ENCODE measurements at places on chromosomes 3 and 15.

DNA sequence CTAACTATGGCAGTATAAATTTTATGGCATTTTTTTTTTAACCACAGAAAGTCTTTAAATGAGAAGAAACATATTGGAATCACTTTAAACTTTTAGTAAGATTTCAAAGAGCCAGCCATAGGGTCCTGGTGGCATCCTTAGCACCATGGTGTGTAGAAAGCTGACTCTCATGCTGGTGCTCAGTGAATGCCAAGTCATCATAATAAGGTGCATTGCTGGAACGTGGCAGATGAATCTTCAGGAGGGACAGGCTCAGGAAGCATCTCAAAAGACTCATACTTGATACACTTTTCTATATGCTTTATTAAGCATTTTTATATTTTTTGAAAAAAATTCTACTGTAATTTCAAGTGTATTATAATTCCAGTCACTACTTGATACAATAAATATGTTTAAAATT is 274.2 kb downstream of the ZIC4 start:
- no peak for DNase-seq

GRCh38 chr15:26967719-26968269 is 3.2 kb upstream of the GABRG3 start:
- peak; percentile 62 for DNase-seq

GRCh38 chr3:7630351-7630911 is 769.5 kb downstream of the GRM7 start:
- no peak for DNase-seq

GRCh38 chr3:150227839-150228238 is 180.3 kb upstream of the TSC22D2 start:
- peak; percentile 81 for DNase-seq

- no peak for DNase-seq
Observed at GRCh38 chr15:69574506-69574905, 121.9 kb downstream of the RPLP1 start.

DNA sequence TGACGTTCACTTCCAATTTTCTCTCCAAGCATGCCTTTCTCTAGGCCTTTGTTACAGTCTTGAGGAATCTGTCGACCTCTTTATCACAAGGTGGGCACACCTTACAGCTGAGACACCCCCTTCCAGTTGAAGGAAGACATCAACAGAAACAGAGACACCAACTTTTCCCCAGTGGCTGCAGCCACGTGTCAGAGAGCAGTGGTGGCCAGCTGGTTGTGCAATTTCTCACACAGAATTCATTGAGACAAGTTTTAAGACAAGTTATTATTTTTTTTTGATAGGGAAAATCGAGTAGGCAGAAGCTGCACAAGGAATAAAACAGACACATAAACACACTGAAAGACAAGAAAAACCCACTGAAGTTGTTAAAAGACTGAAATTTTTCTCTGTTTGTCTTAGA is 436.7 kb upstream of the MDFIC2 start:
- DNase-seq: no peak

GRCh38 chr3:55060896-55061719 is 133.2 kb upstream of the LRTM1 start:
- peak; percentile 17 for DNase-seq

DNA sequence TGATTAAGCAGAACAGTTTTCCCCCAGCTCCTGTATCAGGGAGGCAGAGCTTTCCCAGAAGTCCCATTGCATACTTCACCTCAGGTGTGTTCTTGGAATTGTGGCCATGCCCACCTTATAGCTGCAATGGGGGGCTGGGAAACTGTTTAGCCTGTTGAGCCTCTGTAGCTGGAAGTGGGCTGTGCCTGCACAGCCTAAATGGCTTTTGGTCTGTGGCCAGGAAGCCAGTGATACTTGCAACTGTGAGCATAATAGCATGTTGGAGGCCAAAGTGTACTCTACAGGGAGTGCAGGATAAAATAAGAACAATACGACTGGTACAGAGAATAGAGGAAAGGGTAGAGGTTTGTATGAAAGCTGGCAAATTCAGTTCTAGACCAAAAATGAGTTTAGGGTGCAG is 248.5 kb downstream of the PTPRG start:
- DNase-seq: no peak

DNA sequence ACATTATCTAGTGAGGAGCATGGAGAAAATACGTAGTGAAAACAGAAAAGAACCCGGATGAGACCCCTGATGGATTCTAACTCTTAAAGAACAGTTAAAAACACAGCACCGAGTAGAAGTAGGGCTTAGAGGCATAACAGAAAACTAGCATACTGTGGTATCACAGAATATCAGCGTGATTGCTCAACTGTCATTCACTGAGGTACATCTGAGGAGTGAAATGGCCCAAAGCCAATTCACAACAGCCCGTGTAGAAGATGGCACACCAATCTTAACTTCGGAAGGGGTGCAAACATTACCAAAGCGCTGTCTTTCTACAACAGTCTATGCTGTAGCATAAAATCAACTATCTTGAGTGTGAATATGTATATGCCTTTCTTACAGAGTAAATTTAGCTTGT is 1.8 kb downstream of the CLASP2 start:
- no peak for DNase-seq

GRCh38 chr15:33440900-33441299 is 130.1 kb downstream of the RYR3 start:
- no peak for DNase-seq

- DNase-seq: no peak
Observed at GRCh38 chr3:128198313-128198712, 45.0 kb downstream of the EEFSEC start.

GRCh38 chr15:45087513-45087912 is 26.5 kb downstream of the DUOX2 start:
- DNase-seq: no peak

GRCh38 chr15:66246937-66247336 is 6.6 kb downstream of the MEGF11 start:
- no peak for DNase-seq

DNA sequence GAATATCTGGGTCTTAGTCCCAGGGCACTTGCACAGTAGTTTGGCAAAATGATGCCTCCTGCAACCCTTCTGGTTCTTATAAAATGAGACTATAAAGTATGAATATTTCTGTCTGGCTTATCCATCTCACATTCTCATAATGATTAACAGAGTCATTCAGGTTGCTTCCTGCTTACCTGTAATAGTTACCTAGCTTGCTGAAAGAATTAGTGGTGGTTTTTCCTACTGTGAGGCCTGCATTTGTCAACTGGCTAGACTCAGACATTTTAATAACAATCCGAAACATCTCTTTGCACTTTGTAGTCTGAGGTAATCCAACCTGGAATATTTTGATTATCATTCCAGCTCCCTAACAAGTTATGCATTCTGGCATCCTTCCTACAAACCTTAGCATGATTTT is 75.6 kb upstream of the POU1F1 start:
- DNase-seq: no peak

GRCh38 chr3:160170409-160171370 is 54.5 kb upstream of the C3orf80 start:
- DNase-seq: no peak

DNA sequence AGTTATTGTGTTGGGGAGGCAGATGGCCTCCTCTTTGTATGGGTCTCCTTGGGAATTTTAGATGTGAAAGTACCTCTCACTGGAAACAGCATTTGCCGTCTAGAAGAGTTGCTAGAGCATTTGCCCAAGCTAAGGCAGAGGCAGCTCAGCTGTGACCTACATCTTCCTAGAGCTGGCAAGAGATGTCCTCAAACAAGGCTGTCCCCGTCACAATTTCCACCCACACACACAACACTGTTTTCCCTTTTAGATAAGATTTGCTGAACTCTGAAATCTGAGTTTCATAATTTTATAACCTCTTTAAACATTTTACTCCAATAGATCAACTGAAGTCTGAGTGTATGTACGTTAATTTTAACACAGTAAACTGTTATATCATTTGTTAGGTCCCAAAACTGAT is 352.6 kb downstream of the EPHB1 start:
- DNase-seq: no peak

DNA sequence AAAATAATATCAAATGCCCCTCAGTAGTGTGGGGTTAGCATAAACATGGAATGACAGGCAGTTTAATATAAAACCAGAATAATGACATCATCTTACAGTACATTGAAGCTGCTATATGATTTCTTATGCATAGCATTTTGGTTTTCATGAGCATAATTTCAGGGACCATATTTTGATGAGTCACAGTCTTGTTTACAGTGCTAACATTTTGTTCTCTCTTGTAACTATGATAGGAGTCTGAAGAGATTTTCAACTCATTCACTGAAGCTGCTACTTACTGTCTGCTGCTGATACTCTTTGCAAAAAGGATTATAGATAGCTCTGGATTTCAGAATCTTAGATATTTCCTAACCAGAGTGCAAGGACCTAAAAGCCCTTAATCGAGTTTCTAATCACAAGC is 92.6 kb upstream of the CCDC54 start:
- no peak for DNase-seq

GRCh38 chr3:185340751-185341150 is 22.2 kb upstream of the MAP3K13 start:
- DNase-seq: no peak

GRCh38 chr15:45110256-45110820 is 3.6 kb downstream of the DUOX2 start:
- DNase-seq: no peak

DNA sequence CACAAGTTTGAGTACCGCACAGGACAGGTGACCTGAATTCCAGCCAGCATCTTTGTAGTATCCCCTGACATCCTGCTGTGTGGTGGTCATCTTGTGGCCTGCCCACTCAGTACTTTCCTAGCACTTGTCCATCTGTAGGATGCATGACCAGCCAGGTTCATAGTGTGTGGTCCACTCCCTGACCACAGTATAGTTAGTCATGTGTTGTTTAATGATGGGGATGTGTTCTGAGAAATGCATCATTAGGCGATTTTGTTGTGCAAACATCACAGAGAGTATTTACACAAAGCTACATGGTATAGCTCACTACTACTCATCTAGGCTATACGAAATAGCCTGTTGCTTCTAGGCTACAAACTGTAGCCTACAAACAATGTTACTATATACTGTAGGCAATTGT is 16.9 kb upstream of the RBPMS2 start:
- DNase-seq: no peak

DNA sequence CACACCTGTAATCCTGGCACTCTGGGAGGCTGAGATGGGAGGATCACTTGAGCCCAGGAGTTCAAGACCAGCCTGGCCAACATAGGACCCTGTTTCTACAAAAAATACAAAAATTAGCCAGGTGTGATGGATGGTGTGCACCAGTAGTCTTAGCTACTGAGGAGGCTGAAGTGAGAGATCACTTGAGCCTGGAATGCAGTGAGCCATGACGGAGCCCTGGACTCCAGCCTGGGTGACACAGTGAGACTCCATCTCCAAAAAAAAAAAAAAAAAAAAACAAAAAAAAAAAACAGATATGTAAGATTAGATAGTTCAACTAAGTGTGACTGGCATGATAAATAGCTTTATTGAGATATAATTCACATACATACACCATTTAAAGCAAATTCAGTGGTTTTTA is 9.7 kb downstream of the RBSN start:
- no peak for DNase-seq

DNA sequence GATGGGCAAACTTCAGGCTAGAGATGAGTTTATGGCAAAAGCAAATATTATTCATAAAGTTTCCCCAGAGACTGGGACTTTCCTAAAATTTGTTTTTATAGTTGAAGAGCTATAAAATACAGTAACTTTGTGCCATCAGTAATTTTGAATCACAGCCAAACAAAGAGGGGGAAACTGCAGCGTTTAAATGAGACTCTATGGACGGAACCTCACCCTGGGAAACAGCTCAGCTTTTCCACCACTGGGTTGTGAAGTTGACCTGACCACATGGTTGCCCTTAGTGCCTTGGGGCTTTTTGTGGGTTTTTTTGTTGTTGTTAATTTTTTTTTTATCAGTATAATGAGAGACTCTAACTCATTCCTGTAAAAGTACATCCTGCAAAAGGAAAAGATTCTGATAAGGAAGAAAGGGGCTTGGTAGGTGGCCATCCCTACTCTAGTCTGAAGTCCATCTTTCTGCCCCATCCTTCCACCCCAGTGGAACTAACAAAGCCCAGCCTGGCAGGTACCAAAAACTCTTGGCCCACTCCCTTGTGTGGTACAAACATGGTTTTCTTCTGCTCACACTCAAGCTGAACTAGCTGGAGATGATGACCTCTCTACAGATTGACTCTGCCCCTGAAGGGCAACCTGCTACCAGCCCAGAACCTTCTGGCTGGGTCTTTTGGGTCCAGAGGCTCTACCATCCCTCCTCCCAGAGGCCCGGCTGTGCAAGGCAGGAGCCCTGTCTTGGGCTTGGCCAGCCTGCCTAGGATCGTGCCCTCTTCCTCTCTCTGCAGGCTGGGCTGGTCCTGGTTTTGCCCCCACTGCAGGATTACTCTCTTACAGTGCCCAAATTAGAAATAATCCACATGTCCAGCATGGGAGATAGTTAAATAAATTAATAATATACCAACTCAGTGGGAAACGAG is 41.2 kb downstream of the RLBP1 start:
- DNase-seq: no peak

DNA sequence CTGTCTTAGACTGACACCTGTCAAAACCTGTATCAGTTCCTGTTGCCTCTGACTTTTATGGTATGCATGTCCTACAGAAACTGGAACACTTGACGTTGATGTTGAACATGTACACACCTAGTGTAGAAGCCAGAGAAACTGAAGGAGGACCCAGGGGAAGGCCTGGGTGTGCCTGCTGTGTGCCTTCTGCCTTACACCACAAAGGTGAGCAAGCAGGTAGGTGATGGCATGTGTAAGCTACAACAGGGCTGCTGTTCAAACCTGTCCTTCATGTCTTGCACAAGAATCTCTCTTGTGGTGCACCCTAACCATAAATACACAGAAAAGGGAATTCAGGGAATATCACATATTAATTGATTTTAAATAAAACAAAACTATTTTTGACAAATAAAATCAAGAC is 13.6 kb upstream of the AQP9 start:
- no peak for DNase-seq

- no peak for DNase-seq
Observed at GRCh38 chr3:71250026-71250425, 333.5 kb downstream of the FOXP1 start.

GRCh38 chr3:78645628-78646310 is 1122.0 kb downstream of the ROBO1 start:
- DNase-seq: peak; percentile 80

DNA sequence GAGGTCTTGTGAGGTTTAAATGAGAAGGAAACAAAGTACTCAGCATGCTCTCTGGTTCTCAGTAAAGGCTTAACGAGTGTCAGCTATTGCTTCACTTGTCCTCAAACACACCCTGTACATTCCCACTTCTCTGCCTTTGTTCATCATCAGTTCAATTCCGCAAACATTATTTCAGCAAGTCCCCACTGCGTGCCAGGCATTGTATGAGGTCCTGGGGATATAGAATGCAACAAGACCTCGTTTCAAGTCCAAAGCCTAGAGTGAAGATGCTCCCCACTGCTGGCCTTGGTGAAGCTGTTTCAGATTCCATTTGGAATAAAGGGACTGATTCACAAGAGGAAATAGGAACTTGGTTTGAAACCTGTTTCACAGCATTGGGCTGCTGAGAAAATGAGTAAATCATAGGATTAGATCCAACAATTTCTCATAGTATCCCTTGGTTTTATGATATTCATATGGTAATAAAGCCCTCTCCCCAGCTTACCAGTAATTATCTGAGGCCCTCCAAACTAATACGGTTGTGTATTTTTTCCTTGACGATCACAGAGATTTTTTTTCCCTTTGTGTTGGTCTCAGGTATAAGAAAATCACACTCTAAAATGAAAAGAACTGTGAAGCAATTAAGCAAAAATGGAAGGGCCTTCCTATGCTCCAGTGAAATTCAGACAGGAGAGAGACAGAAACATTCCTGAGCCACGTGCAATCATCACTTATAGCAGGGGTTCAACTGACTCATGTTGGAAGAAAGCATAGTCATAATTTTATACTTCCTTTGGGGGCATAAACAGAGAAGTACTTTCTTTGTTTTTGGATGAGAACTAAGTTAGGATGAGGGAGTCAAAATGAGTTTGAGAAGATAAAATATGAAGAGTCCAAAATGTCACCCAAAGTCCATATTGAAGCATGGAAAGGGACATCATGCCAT is 258.6 kb downstream of the RORA start:
- DNase-seq: no peak

Data from spinal cord (tissue), 10 donors.